ELR (cell line): ENCODE measurements at places on chromosomes 1 and 21.

- DNase-seq = no peak
Observed at GRCh38 chr1:222886194-222886854, 71.5 kb downstream of the DISP1 start.

GRCh38 chr21:43866260-43866629 is 1.2 kb downstream of the AGPAT3 start:
- DNase-seq = peak; percentile 47

GRCh38 chr1:226632922-226633351 is 84.4 kb downstream of the STUM start:
- DNase-seq = no peak

- DNase-seq = peak; percentile 67
Observed at GRCh38 chr1:68230901-68231626, 1.3 kb downstream of the WLS start.

DNA sequence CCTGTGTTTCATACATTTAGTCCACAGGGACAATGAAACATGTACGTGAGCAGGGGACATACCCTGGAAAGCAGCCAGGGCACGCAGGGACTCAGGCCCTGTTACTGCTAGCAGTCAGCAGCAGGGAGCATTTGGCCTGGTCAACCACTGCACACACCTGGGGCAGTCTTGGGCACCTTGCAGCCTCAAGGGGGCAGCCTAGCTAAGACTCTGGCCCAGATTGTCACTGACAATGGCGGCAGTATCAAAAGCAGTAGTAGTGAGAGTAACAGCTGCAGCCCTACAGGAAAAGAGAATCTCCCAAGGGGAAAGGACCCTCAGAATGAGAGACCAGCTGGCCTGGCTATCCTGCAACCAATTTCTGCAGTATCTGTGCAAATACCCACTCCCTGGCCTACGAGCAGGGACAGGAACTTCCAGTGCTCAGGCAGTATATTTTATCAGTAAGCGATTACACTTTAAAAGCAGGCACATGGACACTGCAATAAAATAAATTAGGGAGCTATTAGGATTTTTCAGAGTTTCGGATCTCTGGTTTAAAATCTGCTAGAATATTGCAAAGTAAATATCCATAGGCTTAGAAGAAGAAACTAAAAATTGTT is 475.6 kb downstream of the LTN1 start:
- DNase-seq = peak; percentile 69

- DNase-seq = peak; percentile 87
Observed at GRCh38 chr1:222073307-222073995, 331.6 kb upstream of the DUSP10 start.

- DNase-seq = no peak
Observed at GRCh38 chr21:44490405-44490804, 35.1 kb downstream of the LRRC3 start.

GRCh38 chr21:31331231-31331630 is 12.8 kb downstream of the TIAM1 start:
- no peak for DNase-seq

DNA sequence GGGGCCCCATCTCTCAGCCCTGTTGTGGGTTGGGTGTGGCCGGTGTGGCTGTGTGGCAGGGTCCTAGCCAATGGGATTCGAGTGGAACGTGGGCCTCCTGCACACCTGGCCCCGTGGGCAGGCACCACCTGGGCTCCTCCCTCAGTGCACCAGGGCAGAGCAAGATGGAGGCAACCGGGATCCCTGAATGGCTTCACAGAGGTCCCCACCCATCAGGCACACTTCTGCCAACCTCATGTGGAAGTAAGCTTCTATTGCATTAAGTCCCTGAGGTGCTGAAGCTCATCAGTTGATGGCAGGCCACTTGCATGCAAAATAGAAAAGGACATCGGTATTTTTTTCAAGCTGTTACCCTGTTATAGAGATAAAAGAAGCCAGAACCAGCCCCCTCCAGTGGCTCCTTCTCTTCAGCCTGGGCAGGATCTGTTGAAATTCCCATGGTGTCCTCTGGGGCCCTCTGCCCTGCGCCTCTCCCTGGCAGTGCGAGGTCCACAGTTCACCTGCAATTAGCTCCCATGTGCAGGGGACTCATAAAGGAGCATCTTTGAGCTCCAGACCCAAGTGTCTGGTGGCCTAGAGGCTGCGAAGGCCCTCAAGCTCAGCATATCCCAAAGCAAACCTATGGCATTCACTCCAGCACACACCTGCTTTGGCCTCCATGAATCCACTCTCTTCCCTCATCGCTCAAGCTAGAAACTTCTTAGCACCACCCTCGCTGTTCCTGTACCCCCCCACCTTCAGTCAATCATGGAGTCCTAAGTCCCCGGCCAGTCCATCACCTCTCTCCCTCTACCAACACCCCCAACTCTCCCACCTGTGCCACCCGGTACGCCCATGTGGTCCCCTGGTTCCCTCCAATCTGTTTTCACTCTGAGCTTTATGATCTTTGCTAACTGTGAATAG is 2.1 kb upstream of the SLC45A1 start:
- DNase-seq = peak; percentile 36

DNA sequence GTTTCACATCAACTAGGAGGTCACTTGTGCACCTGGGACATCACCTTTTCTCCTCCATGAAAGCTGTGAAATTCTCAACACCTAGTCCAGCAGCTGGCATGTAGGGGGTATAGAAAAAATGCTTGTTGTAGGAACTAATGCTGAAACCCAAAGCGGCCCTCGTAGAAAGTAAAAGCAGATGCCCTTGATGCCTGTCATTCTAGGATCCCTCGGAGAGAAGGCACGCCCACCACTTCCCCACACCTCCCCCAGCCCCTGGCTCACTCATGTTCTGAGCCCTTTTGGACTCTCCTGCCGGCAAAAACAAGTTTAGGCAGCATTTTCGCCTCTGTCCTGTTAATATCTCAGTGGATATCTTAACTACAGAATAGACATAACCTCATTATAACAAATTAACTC is 36.5 kb downstream of the RIPK4 start:
- no peak for DNase-seq

DNA sequence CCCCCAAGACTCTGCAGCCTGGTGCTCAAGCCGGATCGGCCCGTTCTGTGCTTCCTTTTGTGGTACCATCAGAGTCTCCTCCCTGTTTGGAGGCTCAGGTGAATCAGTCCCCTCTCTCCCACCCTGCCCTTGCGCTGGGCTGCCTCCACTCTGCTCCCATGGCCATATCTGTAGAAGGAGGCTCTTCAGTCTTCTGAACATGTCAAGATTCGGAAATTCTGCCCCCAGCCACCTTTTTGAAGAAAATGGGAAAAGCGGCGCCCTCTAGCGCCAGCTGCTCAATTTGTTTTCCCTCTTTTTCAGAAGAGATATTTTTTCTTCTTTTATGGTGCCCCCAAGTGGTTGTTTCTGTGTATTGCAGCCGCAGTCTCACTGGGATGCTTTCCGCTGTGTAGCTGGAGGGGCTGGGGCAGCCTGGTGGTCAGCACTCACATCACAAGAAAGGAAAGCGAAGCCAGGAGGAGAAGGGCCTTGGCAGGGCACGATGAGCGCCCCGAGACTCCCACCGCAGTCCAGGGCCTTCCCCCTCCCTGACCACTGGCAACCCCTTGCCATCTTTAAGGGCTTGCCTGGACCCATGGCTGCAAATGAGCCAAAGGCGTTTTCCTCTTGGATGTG is 58.4 kb upstream of the CACNA1E start:
- DNase-seq = peak; percentile 82

DNA sequence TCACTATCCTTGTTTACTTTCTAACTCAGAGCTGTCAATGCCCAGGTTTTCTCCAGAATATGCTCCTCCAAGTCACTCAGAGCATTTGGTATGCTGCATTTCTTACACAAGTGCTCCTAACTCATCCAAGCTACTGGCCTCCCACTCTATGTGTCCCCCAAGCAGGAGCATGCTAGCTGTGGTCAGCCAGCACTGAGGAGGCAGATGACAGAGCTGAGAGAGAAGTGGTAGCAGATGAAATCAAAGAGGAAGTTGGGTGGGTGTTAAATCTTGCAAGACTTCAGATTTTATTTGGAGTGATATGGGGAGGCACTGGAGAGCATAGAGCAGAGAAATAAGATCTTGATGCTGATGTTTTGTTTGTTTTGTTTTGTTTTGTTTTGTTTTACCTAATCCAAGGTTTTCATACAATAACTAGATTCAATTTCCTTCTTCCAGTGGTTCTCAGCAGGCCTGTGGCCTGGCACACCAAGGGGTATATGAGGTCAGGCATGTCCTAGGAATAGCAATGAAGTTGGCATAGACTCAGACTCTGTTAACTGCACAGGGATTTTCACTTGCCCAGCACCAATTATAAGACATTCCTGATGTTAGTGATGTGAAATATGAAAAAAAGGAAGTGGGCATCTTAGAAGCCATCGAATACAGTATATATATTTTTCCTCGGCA is 3.1 kb upstream of the PGBD5 start:
- DNase-seq = no peak

- DNase-seq = no peak
Observed at GRCh38 chr1:112169517-112169916, 180.0 kb upstream of the KCND3 start.

GRCh38 chr1:211732293-211732980 is 57.0 kb upstream of the NEK2 start:
- no peak for DNase-seq

DNA sequence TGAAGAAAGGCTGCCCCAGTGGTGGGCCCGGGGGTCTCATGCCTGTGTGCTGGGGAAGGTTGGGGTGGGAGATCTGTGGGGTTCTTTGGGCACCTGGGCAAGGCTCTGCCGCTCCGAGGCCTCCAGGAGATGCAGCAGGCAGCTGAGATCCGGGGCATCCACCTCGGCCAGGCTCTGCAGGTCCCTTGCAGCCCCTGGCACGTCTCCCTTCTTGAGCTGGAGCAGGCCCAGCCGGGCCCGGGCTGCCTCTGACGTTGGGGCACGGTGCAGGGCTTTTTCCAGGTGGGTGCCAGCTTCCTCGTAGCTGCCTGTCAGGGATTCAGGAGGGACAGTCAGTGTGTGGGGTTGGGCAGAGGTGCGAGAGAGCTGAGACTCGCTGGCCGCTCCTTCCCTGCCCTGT is 11.4 kb upstream of the MMEL1 start:
- no peak for DNase-seq

DNA sequence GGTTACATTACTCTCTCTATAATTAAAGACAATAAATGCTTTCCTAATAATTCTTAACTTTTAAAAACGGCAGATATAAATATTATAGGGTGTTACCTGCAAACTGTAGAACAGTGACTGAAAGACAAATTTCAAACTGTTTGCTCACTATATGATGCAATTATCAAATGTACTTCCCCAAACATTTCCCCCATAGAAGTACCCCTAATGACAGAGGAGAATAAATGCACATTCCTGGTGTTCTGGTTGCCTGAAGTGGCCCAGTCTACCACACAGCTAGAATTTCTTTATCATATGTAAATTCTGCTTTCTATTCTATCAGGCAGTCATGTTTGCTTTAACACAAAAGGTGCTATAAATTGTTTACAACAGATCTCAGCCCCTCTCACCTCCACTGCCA is 70.4 kb downstream of the VAV3 start:
- no peak for DNase-seq

DNA sequence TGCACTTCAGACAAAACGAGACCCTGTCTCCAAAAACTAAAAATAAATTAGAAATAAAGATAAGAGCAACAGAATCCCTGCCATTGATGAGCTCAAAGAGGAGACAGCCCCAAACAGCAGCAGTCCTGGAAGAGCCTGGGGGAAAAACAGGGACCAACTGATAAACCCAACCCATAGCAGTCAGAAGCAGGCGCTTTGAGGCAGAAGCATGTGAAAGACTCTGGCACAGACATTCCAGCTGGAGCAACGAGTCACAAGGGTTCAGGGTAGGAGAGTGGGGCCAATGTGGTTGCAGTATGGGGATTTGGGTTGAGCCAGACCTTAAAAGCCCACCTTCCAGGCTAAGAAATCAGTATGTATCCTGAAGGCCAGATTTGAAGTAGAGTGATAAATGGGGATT is 78.5 kb downstream of the MPZL1 start:
- DNase-seq = no peak

DNA sequence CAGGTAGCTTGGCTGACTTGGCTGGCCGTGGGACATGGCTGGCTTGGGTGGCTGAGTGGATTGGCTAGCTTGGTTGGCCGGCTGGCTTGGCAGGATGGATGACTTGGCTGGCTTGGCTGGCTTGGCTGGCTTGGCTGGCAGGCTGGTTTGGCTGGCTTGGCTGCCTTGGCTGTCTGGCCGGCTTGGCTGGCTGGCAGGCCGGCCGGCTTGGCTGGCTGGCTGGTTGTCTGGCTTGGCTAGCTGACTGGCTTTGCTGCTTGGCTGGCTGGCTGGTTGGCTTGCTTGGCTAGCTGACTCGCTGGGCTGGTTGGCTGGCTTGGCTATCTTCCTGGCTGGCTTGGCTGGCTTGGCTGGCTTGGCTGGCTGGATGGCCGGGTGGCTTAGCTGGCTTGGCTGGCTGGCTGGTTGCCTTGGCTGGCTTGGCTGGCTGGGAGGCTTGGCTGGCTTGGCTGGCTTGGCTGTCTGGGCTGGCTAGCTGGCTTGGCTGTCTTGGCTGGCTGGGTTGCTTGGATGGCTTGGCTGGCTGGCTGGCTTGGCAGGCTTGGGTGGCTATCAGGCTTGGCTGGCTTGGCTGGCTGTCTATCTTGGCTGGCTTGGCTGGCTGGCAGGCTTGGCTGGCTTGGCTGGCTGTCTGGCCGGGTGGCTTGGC is 129.7 kb upstream of the FAM72C start:
- DNase-seq = no peak

DNA sequence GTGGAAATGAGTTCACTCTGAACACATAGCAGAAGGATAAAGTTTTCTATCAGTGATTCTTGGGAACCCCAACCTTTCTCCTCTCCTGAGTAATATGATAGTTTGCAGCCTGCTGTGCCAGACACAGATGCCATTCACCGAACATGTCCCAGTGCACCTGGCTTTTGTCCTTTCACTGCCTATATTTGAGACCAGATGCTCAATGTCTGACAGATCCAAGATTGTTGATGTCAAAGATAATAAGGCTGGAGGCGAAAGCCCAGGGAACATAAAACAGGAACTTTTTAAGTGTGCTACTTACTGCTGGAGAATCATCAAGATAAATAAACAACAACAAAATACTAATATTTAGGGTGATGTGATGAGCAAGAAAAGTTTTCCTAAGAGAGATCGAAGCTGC is 139.3 kb downstream of the TIAM1 start:
- DNase-seq = no peak

DNA sequence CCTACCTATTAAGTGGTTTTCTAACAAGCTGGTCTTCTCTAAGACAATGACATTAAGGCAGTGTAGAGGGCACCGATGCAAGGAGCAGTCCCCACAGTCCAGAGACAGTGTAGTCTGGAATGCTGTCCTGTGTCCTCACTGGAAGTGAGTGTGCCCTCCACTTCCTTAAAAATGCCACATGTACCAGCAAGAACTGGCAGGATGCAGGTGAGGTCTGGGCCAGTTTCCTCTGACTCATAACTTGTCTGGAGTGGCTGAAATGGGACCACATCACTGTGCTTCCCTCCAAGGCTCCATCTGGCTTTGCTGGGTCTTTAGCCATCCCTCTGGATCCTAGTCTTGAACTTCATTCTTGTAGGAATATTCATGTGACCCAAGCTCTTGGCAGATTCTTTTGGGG is 170.5 kb upstream of the KIAA0040 start:
- DNase-seq = no peak

DNA sequence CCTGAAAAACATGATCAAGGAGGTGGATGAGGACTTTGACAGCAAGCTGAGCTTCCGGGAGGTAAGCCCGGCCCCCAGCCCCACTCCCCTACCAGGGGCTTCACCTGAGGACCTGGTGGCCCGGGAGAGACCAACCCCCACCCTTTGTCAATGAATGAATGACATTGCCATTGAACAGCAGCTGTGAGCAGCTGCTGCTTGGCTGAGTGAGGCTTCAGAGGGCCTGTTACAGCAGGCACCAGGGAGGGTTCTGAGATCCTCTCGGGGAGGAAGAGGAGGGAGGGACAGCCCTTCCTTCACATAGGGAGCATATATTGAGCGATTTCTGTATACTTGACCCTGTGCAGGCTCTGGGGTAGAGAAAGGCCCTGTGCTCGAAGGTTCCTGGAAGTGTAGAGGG is 12.3 kb upstream of the CTRC start:
- no peak for DNase-seq
